WTC11 (cell line): ENCODE measurements at places on chromosomes 1 and 21. TPM values are rescaled to one million over a fixed set of nuclear protein-coding genes. Genes with fewer than 3 reads are reported as not detected.

GRCh38 chr1:186303911-186304310 is 71.1 kb downstream of the TPR start:
- H3K4me1 ChIP-seq = no peaks in the 10 kb centered on the region
- DNase-seq = no peak
- no peaks in the 10 kb centered on the region for H3K36me3 ChIP-seq
- H3K27me3 ChIP-seq = no peaks in the 10 kb centered on the region; the same call in 1 of the 2 replicates
- H3K4me3 ChIP-seq = no peak overlapping the region

GRCh38 chr1:152646656-152647055 is 16.5 kb upstream of the LCE2D start:
- peaks cover 66% of the 10 kb centered on the region for H3K36me3 ChIP-seq
- H3K27me3 ChIP-seq = peaks cover 3% of the 10 kb centered on the region; the same call in 1 of the 2 replicates
- H3K4me1 ChIP-seq = no peaks in the 10 kb centered on the region
- no peak overlapping the region for H3K27ac ChIP-seq
- DNase-seq = no peak

DNA sequence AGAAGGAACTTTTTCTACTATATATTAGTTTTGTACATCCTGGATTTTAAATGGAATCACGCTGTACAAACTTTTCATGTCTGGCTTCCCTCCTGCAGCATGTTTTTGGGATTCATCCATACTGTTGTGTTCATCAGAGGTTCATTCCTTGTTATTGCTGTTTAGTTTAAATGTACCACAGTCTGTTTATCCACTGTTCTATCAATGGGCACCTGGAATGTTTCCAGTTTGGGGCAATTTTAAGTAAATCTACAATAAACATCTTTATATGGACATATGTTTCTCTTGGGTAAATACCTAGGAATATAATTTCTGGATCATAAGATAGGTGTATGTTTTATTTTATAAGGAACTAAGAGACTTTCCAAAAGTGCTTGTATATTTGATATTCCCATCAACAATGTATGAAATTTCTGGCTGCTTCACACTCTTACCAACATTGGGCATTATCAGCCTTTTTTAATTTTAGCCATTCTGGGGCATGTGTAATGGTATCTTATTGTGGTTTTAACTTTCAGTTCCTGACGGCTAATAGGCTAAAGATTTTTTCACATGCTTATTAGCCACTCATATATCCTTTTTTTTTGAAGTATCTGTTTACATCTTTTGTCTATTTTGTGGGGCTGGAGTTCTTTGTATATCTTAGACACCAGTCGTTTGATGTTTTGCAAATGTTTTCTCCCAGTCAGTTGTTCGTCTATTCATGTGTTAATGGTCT is 48.8 kb downstream of the RPS6KC1 start:
- peaks cover 5% of the 10 kb centered on the region; the same call in 1 of the 2 replicates for H3K36me3 ChIP-seq
- no peaks in the 10 kb centered on the region for H3K27me3 ChIP-seq
- H3K4me3 ChIP-seq = no peak overlapping the region
- H3K4me1 ChIP-seq = no peaks in the 10 kb centered on the region
- no peak for DNase-seq

GRCh38 chr1:108747171-108747850 is 837 bp downstream of the STXBP3 start:
- peaks cover 16% of the 10 kb centered on the region for H3K27me3 ChIP-seq
- peaks cover 5% of the 10 kb centered on the region for H3K4me1 ChIP-seq
- H3K27ac ChIP-seq = peak overlapping the region; percentile 98
- DNase-seq = peak; percentile 57
- no peaks in the 10 kb centered on the region for H3K36me3 ChIP-seq

- no peak for DNase-seq
- H3K36me3 ChIP-seq = peaks cover 38% of the 10 kb centered on the region
- no peak overlapping the region for H3K4me3 ChIP-seq
- no peak overlapping the region for H3K27ac ChIP-seq
Observed at GRCh38 chr1:93353286-93353685, 7.6 kb downstream of the DR1 start.

- DNase-seq = no peak
- no peak overlapping the region for H3K4me3 ChIP-seq
- H3K4me1 ChIP-seq = no peaks in the 10 kb centered on the region
- no peak overlapping the region for H3K27ac ChIP-seq
- H3K27me3 ChIP-seq = peaks cover 7% of the 10 kb centered on the region
Observed at GRCh38 chr1:152743371-152744145, 14.3 kb upstream of the KPRP start.

DNA sequence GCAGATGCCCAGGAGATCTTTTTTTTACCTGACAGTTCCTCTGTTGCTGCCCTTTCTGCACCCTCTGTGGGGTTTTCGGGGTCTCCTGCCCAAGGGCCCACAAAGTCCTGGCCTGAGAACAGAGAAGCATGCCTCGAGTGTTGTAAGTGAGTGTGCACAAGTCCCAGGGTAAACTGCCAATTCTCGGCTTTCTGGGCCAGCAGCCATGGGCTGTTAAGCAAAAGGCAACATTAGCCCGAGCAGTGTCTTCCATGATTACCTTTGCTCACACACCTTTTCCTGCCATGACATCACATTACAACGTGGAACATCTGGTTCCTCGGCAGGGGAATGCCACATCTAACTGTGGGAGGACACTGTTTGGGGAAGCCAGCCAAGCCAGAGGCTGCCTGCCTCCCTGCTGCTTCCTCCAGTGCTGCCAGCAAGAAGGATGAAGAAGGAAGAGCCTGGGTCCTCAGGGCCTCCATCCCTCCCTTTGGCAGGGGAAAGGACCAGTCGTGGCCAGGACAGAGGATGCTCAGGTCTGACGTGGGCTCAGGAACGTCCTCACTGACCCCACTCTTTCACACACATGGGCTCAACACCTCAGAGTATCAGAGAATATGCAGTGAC is 485.9 kb downstream of the OMA1 start:
- no peaks in the 10 kb centered on the region for H3K36me3 ChIP-seq
- DNase-seq = no peak
- no peak overlapping the region for H3K4me3 ChIP-seq
- no peaks in the 10 kb centered on the region for H3K27me3 ChIP-seq

Gene TBX15
- 0.07 to 0.11 TPM (median 0.09 TPM) in 3 replicates for total RNA-seq

DNA sequence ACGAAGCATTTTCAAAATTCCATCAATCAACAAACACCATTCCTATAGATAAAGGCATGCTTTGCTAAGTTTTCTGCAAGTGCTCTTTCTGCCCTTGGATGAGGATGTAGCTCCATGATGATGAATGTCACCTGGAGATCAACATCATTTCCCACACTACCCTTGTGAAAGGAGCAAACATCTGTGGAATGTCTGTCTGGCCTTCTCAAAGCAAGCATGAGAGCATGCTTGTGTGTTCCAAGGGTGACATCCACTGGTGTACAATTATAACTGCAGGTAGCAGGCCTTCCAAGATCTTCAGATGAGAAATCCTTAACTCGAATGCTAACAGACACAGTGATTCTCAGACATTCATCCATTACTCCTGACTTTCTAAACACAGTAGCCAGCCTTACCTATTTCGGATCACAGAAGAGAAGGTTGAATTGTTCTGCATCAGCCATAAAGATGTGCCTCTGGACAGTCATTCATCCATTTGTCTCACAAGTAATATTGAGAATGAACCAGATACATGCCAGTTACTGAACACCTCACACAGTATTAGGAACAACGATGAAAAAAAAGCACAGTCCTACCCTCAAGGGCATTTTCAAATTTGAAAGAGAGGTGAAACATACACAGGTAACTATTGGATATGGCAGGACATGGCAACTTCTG is 162.4 kb downstream of the TPR start:
- H3K4me1 ChIP-seq = peaks cover 12% of the 10 kb centered on the region
- no peak overlapping the region for H3K27ac ChIP-seq
- H3K36me3 ChIP-seq = no peaks in the 10 kb centered on the region

GRCh38 chr1:7366955-7367665 is 404.0 kb upstream of the VAMP3 start:
- no peaks in the 10 kb centered on the region for H3K4me1 ChIP-seq
- no peaks in the 10 kb centered on the region; the same call in 1 of the 2 replicates for H3K27me3 ChIP-seq
- no peak overlapping the region for H3K4me3 ChIP-seq
- no peak overlapping the region for H3K27ac ChIP-seq

- DNase-seq = no peak
- H3K4me1 ChIP-seq = no peaks in the 10 kb centered on the region
- H3K4me3 ChIP-seq = no peak overlapping the region
- no peaks in the 10 kb centered on the region for H3K27me3 ChIP-seq
- no peak overlapping the region for H3K27ac ChIP-seq
Observed at GRCh38 chr21:43302062-43302700, 124.8 kb downstream of the SIK1 start.

GRCh38 chr1:208944981-208945451 is 638.5 kb upstream of the CAMK1G start:
- H3K36me3 ChIP-seq = no peaks in the 10 kb centered on the region
- H3K4me3 ChIP-seq = no peak overlapping the region
- H3K27me3 ChIP-seq = no peaks in the 10 kb centered on the region
- no peak overlapping the region for H3K27ac ChIP-seq
- no peak for DNase-seq

Gene TMEM222
- 24.9 to 29.8 TPM (median 28.7 TPM) in 3 replicates for total RNA-seq

GRCh38 chr1:172466795-172467407 is 23.0 kb upstream of the PIGC start:
- DNase-seq = no peak
- H3K4me3 ChIP-seq = no peak overlapping the region
- no peaks in the 10 kb centered on the region for H3K4me1 ChIP-seq
- no peaks in the 10 kb centered on the region for H3K36me3 ChIP-seq
- H3K27me3 ChIP-seq = no peaks in the 10 kb centered on the region

DNA sequence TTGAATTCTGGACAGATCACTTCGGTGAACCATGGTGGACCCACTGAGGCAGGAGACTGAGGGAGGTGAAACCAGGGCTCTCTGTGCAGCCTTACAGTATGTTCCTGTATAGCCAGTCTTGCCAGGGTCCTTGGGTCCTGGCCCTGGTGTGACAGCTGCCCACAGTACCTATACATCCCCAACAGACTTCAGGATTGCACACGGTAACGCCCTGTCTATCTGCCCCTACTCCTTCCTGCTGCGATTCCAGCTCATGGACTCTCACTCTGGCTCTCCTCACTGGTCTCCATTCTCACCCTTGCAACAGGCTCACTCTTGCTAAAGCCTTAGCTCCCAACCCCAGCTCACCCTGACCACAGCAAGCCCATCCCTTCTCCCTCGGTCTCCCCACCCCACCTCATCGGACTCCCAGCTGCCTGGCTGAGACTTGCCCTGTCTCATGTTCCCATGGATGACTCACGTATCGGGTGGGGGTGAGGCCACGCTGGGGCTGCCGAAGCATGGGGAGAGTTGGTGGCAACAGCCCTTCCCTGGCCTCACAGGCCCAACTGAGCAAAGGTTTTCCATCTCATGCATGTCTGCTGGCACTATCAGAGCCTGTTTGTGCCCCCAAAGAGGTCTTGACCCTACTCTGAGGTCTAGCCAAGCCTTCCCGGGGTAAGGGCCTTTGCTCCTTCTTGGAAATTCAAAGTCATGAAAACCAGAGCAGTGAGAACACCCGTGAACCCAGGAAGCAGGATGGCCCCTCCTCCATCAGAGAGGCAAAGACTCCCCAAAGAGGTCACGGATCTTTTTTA is 7.1 kb downstream of the PHLDA3 start:
- no peaks in the 10 kb centered on the region for H3K27me3 ChIP-seq
- DNase-seq = no peak
- peaks cover 31% of the 10 kb centered on the region for H3K4me1 ChIP-seq
- H3K36me3 ChIP-seq = peaks cover 18% of the 10 kb centered on the region
- H3K27ac ChIP-seq = peak overlapping the region; percentile 34

- no peak overlapping the region for H3K27ac ChIP-seq
- peaks cover 19% of the 10 kb centered on the region for H3K4me1 ChIP-seq
Observed at GRCh38 chr1:72011721-72012120, 270.6 kb downstream of the NEGR1 start.

DNA sequence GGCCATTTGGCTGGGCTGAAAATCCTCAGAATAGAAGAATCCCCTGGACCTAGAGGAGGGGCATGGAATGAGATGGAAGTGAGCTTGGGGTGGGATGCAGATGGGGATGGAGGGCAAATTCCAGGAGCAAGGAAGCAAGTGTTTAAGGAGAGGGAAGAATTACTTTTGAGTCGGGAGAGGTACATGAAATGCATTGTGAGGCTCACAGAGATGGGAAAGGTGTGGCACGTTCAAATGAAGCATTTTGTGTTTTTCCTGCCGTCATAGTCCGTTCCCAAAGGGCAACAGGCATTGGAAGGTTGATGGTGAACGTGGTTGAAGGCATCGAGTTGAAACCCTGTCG is 30.5 kb downstream of the ATP5PO start:
- H3K4me1 ChIP-seq = peaks cover 17% of the 10 kb centered on the region
- H3K27ac ChIP-seq = no peak overlapping the region; the same call in 1 of the 2 replicates
- H3K4me3 ChIP-seq = no peak overlapping the region
- no peak for DNase-seq
- H3K27me3 ChIP-seq = no peaks in the 10 kb centered on the region; the same call in 1 of the 2 replicates

Gene NCAM2
- 0.64 to 1.6 TPM (median 0.94 TPM) in 3 replicates for total RNA-seq

Gene CFAP107
- not detected in 3 replicates for total RNA-seq

DNA sequence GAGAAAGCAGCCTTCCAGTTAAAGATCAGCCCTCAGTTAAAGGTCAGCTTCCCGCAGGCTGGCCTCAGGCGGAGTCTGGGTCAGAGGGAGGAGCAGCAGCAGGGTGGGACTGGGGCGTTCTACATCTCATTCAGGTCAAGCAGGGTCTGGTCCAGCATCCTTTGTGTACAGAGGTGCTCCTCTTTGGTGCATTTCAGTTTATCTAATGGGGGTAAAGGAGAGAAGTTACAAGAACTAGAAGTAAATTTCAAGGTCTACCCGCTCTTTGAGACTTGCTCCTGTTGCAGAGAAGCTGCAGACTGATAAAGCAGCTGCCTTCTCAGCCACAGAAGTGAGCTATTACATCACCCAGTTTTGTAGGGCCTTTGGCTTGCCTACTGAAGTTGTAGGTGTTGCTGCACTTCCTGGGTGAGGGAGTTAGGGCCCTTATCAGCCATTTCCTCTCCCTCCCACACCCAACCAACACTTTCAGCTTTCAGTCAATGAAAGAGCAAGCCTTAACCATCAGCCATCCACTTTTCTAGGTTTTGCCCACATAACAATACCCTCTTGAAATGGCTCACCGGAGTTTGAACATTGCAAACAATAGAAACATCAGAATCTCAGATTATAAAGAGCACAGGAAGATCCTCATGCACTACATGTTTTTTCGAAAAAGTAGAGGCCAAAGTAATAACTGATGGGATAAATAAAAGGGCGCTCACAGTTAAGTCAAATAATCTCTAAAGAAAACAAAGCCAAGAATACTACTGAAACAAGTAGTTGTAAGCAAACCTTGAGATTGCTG is 2.8 kb upstream of the NUP210L start:
- H3K4me3 ChIP-seq = no peak overlapping the region
- H3K27ac ChIP-seq = peak overlapping the region; percentile 81
- DNase-seq = peak; percentile 13

- peaks cover 58% of the 10 kb centered on the region for H3K4me1 ChIP-seq
- H3K27ac ChIP-seq = no peak overlapping the region; the same call in 1 of the 2 replicates
- no peak for DNase-seq
- H3K36me3 ChIP-seq = no peaks in the 10 kb centered on the region
- H3K4me3 ChIP-seq = no peak overlapping the region
Observed at GRCh38 chr21:32558106-32558505, 27.2 kb downstream of the TCP10L start.

GRCh38 chr1:160243767-160244166 is 18.6 kb downstream of the DCAF8 start:
- H3K36me3 ChIP-seq = peaks cover 37% of the 10 kb centered on the region
- H3K27ac ChIP-seq = peak overlapping the region; percentile 59; the same call in 1 of the 2 replicates
- no peak for DNase-seq

Gene KRTAP13-2
- not detected in 3 replicates for total RNA-seq

Gene REN
- not detected in 3 replicates for total RNA-seq
